ENCODE measurements at places on chromosomes 7 and 10. TPM values are rescaled to one million over a fixed set of nuclear protein-coding genes. Genes with fewer than 3 reads are reported as not detected.

PVRIG gene
- 1.2 TPM for total RNA-seq

ZNF117 gene
- 37.4 TPM for total RNA-seq

NRF1 gene
- 29.2 TPM for total RNA-seq

- DNase-seq, result peak; percentile 61
Observed at GRCh38 chr7:99375070-99375807, 709 bp downstream of the ARPC1B start.
